ENCODE measurements at places on chromosomes 7 and 10. TPM values are rescaled to one million over a fixed set of nuclear protein-coding genes. Genes with fewer than 3 reads are reported as not detected.

DNA sequence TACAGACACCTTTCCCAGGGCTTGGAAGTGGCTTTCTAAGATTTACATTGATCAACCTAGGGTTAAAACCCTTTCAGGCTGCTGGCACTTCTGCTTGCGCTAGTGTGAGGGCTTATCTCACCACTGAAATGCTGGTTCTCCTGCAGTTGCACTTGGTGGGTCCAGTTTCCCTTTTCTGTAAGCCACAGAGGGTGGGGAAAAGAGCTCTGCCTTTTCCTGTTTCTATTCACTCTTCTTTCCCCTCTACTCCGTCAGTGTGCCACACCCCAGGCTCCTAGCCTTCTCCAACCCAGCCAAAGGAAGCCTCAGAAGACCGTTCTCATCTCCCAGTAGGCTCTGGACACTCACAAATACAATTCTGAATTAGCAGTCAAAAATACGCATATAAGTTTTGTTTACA, 19.0 kb upstream of the CAPZA2 start:
- H3K27ac ChIP-seq, result no peak overlapping the region
- H3K4me1 ChIP-seq, result no peaks in the 10 kb centered on the region
- no peaks in the 10 kb centered on the region for H3K27me3 ChIP-seq
- peak; percentile 11 for DNase-seq

The ATP6V0A4 gene
- not detected for total RNA-seq

The PDE6C gene
- total RNA-seq, result not detected

The GSTO2 gene
- 0.78 TPM for total RNA-seq

The GTF2IRD2 gene
- 32.1 TPM for total RNA-seq

DNA sequence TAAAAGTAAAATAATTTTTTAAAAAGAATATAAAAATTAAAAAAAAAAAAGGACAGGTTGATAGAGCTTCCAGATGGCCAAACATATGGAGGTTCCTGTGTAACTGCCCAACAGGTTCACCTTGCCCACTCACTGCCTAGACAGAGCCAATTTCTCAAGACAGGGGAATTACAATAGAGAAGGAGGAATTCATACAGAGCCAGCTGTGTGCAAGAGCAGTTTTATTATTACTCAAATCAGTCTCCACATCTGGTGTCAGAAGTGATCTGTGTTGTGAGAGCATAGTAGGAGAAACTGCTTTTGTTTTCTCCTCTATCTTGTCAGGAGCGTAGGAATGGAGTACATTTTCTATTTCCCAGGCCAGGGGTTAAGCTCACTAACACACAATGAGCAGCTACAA, 31.0 kb downstream of the C7orf33 start:
- peaks cover 19% of the 10 kb centered on the region for H3K4me1 ChIP-seq
- H3K36me3 ChIP-seq, result no peaks in the 10 kb centered on the region
- H3K27me3 ChIP-seq, result no peaks in the 10 kb centered on the region
- no peak for DNase-seq
- no peak overlapping the region for H3K27ac ChIP-seq

GRCh38 chr10:30505543-30506298, 71.7 kb downstream of the MAP3K8 start:
- no peaks in the 10 kb centered on the region for H3K36me3 ChIP-seq
- no peak overlapping the region for H3K4me3 ChIP-seq
- H3K27ac ChIP-seq, result peak overlapping the region; percentile 54
- H3K27me3 ChIP-seq, result no peaks in the 10 kb centered on the region
- peaks cover 14% of the 10 kb centered on the region for H3K4me1 ChIP-seq

DNA sequence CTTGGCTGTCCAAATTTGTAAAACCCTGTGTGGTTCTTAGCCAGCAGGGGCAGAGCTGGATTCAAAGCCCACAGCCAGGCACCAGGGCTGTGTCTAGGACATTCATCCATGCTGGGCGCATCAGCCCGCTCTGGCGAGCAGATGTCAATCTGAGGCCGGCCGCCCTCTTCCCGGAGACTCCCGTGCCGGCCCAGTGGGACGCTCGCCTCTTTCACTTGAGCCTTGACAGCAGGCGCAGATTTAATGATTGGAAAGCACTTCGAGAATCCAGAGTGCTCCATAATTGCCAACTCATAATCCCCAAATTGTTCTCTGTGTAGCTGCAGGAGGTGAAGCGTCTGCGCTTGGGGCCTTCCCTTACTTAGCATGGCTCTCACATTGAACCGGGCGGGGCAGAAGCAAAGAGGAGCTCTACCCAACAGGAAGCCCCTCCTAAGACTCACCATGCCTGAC, 36.7 kb downstream of the SLIT1 start:
- DNase-seq, result no peak
- no peaks in the 10 kb centered on the region for H3K4me1 ChIP-seq
- H3K36me3 ChIP-seq, result peaks cover 6% of the 10 kb centered on the region

GRCh38 chr7:129702316-129702715, 90.8 kb downstream of the NRF1 start:
- no peak for DNase-seq
- H3K36me3 ChIP-seq, result peaks cover 16% of the 10 kb centered on the region
- peaks cover 14% of the 10 kb centered on the region for H3K4me1 ChIP-seq

The NKX2-3 gene
- total RNA-seq, result not detected

The ZNF365 gene
- not detected for total RNA-seq

GRCh38 chr7:1078985-1079384, 8.9 kb upstream of the GPER1 start:
- H3K36me3 ChIP-seq, result no peaks in the 10 kb centered on the region
- H3K4me1 ChIP-seq, result no peaks in the 10 kb centered on the region
- H3K4me3 ChIP-seq, result no peak overlapping the region
- no peak overlapping the region for H3K27ac ChIP-seq
- H3K27me3 ChIP-seq, result no peaks in the 10 kb centered on the region
- no peak for DNase-seq

GRCh38 chr7:121313793-121314676, 14.8 kb upstream of the WNT16 start:
- no peak for DNase-seq
- H3K4me3 ChIP-seq, result no peak overlapping the region
- H3K36me3 ChIP-seq, result no peaks in the 10 kb centered on the region
- no peaks in the 10 kb centered on the region for H3K27me3 ChIP-seq
- H3K4me1 ChIP-seq, result no peaks in the 10 kb centered on the region
- no peak overlapping the region for H3K27ac ChIP-seq

The ADO gene
- 73.9 TPM for total RNA-seq

- H3K36me3 ChIP-seq, result peaks cover 44% of the 10 kb centered on the region
- H3K27ac ChIP-seq, result no peak overlapping the region
- peaks cover 22% of the 10 kb centered on the region for H3K4me1 ChIP-seq
- DNase-seq, result no peak
Observed at GRCh38 chr7:77649716-77650349, 46.4 kb upstream of the RSBN1L start.

The TRPV5 gene
- total RNA-seq, result not detected

DNA sequence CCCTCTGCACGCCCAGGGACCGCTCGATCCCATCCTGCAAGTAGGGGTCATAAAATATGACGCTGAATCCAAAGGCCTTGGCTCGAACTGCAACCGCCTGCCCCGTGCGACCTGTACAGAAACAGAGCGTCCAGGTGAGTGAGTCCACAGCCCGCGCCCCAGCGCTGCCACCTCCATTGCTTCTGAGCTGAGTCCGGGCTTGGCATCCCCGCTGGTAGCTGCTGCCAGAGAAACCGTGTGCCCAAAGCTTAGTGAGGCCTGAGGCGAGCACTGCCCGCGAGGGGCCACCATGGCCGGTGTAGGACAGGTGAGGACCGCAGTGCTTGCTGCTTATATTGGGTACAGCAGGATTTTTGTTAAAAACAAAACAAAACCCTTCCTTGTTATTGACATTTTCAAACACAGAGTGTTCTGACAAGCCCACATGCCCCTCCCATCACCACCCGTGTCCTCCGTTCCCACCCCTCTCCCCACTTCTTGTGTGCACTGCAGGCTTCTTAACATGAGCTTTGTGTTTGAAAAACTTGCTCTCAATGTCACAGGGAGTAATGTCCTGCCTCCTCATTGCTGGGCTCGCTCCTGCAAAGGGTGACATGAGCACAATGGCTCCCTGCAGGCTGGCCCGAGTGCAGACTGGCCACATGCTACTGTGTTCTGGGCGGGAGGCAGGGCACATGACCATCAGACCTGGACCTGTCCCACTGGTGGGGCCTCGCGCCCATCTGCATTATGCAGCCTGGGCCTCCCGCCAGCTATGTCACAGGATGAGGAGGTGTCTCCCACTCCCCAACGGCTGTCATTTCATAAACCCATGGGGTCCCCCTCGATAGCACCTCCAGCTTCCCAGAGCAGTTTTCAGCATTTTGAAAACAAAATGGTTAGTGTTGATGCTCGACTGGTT, 52.9 kb downstream of the ZRANB1 start:
- peak overlapping the region; percentile 13 for H3K27ac ChIP-seq
- no peak for DNase-seq
- H3K27me3 ChIP-seq, result no peaks in the 10 kb centered on the region
- no peak overlapping the region for H3K4me3 ChIP-seq
- peaks cover 83% of the 10 kb centered on the region for H3K36me3 ChIP-seq

DNA sequence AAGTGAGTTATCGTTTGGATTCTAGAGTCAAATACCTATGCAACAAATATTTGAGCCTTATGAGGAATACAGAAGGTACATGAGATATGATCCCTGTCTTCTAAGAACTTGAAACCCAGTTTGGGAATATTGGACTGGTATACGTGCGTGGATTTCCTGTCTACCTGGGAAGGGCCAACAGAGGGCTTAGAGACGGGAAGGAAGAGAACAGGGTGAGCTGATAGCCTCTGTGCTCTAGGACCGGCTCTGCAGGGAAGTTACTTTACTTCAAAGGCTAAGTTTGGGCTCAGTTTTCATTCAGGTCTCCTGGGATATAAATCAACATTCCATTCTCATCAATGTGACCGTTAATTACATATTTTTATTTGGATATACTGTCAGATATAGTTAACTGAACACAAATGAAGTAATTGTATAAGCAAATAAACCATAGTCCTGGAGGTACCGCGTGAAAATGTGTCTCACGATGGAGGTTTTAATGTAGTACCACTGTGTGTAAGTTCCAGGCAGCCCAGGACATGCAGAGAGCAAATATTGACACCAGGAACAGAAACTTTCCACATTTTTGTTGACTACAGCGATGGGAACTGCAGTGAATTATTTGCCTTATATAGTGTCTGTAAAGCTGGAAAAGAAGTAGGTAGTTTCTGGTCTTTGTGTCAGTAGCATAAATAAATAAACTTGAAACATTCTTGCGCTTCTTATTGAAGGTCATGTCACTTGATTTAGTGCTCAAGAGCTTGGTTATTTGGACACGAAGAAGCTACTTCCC, 8.6 kb downstream of the CHST12 start:
- no peak for DNase-seq
- H3K27me3 ChIP-seq, result no peaks in the 10 kb centered on the region
- H3K4me3 ChIP-seq, result no peak overlapping the region
- peaks cover 33% of the 10 kb centered on the region for H3K4me1 ChIP-seq
- H3K27ac ChIP-seq, result peak overlapping the region; percentile 38

The PRLHR gene
- total RNA-seq, result not detected

DNA sequence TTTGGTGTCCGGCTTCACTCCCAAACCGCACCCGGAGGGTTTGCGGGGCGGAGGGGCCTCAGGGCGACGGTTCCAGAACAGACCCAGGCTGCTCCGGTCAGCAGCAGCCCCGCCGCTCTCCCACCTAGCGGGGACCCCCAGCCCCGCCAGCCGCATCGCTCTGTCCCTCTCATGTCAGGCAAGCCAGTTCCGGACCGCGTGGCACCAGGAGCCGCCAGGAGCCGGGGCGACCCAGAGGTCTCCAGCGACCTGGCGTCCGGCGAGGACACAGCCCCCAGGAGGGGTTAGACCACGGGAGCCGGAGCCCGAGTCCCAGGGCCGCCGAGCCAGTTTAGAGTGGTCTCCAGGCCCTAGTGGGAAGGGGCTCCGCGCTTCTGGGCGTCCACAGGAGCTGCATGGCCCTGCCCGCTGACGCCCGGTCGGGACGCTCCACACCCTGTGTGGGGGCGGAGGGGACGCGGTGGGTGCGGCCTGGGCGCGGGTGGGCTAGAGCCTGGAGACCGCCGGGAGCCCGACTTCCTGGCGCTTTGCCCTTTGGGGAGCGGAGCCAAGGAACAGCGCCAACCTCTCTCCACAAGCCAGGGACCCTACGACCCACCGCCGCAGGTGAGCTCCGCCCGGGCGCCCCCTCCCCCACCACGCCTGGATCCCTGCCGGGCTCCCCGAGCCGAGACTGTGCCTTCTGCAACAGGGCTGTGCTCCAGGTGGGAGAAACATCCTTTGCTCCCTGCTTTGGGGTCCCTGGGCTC, 43.4 kb downstream of the ZNF117 start:
- H3K36me3 ChIP-seq, result no peaks in the 10 kb centered on the region
- H3K4me1 ChIP-seq, result peaks cover 8% of the 10 kb centered on the region
- H3K4me3 ChIP-seq, result peak overlapping the region; percentile 5

DNA sequence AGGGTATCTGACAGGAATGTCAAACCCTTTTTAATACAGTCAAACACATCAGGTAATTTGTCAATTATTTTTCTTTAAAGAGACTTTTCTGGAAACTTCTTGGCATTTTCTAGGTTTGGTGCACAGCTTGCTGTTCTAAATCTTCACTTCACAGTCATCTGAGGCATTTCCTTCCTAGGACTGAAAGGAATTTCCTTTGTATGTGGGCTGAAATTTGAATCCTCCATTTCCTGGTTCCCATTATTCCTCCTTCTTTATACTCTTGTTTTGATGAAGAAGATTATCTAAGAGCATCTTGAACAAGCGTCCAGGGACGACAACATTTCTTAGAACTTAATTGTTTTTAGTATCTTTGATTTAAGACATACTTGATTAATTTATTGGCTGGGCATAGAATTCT, 24.9 kb downstream of the CALD1 start:
- H3K4me1 ChIP-seq, result peaks cover 15% of the 10 kb centered on the region
- no peak overlapping the region for H3K4me3 ChIP-seq
- peak overlapping the region; percentile 19 for H3K27ac ChIP-seq
- no peak for DNase-seq

GRCh38 chr7:55387062-55387965, 22.2 kb downstream of the LANCL2 start:
- no peak overlapping the region for H3K27ac ChIP-seq
- DNase-seq, result no peak
- H3K27me3 ChIP-seq, result no peaks in the 10 kb centered on the region

The ADCYAP1R1 gene
- total RNA-seq, result under 0.01 TPM

The ACTR1A gene
- total RNA-seq, result 97.2 TPM

DNA sequence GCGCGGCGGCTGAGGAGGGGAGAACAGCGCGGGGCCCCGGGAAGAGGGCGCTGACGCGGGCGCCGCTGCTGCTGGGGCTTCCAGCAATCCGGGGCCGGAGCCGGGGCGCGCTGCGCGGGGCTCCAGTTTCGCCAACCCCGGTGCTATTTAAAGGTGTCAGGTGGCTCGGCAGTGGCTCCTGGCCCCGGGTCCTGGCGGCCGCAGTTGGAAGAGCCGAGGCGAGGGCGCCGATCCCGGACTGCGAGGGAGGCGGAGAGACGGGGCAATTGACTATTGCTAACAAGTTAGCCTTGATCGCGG, 347 bp downstream of the LBX1 start:
- no peaks in the 10 kb centered on the region for H3K36me3 ChIP-seq
- H3K4me1 ChIP-seq, result peaks cover 46% of the 10 kb centered on the region
- DNase-seq, result no peak
- peak overlapping the region; percentile 26 for H3K4me3 ChIP-seq
- H3K27me3 ChIP-seq, result peaks cover 99% of the 10 kb centered on the region
- no peak overlapping the region for H3K27ac ChIP-seq

- H3K4me1 ChIP-seq, result no peaks in the 10 kb centered on the region
- DNase-seq, result no peak
- no peaks in the 10 kb centered on the region for H3K27me3 ChIP-seq
- no peaks in the 10 kb centered on the region for H3K36me3 ChIP-seq
- H3K4me3 ChIP-seq, result no peak overlapping the region
Observed at GRCh38 chr10:122014652-122015248, 25.8 kb downstream of the TACC2 start.

The SPDYE5 gene
- not detected for total RNA-seq
